Memory B cell (primary cell): ENCODE measurements at places on chromosomes 3 and 15.
A peak's percentile ranks its signal among the peaks of the same experiment; 100 is the strongest.

DNA sequence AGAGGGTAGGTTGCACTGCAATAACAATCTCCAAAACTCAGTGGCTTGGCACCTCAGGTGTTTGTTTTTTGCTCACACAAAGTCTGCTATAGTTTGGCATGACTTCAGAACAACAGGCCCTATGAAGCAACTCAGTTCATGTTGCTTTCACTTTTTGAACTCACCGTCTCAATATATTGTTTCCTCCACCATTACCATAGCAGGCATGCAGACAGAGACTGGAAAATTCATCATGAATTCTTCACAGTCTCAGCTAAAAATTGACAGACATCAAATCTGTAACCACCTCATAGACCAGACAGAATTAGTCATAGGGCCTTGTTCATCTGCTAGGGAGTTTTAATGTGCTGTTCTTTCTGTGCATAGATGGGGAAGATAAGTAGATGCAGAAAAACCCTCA is 161.4 kb upstream of the POU1F1 start:
- DNase-seq: no peak

- DNase-seq: no peak
Observed at GRCh38 chr3:150062492-150062891, 91.8 kb upstream of the PFN2 start.

DNA sequence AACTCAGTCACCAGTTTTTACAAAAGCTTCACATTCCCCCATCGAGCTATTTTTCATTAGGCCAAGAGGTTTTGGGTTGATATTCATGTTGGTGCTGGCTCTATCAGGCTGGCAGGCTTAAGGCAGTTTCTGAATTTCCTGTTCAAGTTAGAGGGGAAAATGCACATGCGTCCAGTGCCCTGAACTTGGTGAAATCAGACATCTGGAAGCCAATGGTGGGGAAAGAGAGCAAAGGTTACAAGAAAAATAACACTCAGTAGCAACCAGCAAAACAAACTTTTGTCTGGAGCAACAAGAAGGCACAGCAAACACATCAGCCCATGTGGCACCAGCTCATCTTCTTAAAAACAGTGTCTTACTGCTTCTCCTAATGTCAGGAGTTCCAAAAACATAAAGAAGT is 155.6 kb upstream of the TSC22D2 start:
- DNase-seq: no peak

GRCh38 chr3:52846432-52846965 is 11.7 kb upstream of the MUSTN1 start:
- DNase-seq: no peak

- no peak for DNase-seq
Observed at GRCh38 chr15:36472672-36473071, 106.8 kb upstream of the CDIN1 start.

GRCh38 chr3:22451501-22451900 is 700.5 kb upstream of the ZNF385D start:
- DNase-seq: no peak

GRCh38 chr15:69606144-69606543 is 153.5 kb downstream of the RPLP1 start:
- DNase-seq: no peak

GRCh38 chr3:99708207-99708745 is 69.9 kb downstream of the COL8A1 start:
- DNase-seq: no peak

- no peak for DNase-seq
Observed at GRCh38 chr15:65085990-65086679, 9.6 kb downstream of the KBTBD13 start.

GRCh38 chr15:86355801-86356200 is 276.1 kb downstream of the AGBL1 start:
- DNase-seq: no peak

DNA sequence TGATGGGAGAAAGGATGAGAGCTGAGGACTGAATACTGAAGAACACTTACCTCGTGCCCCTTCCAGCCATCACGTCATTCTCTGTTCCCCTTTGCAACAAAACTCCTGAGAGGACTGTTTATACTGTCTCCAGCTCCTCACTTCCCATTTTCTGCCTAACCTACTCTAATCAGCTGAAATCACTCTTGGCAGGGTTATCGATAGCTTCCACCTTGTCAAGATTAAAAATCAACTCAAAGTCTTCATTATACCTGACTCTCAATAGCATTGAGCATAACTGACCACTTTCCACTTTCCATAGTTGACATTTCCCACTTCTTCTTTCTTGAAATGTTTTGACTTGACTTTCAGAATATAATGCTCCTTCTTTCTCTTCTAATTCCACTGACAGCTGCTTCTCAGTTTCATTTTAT is 4.3 kb downstream of the BTBD1 start:
- no peak for DNase-seq

- no peak for DNase-seq
Observed at GRCh38 chr3:134836921-134837320, 41.9 kb downstream of the EPHB1 start.

GRCh38 chr3:9727041-9727595 is 4.4 kb upstream of the BRPF1 start:
- peak; percentile 52 for DNase-seq

- DNase-seq: no peak
Observed at GRCh38 chr3:175620532-175620931, 761.4 kb downstream of the NAALADL2 start.

- DNase-seq: no peak
Observed at GRCh38 chr3:51681453-51681852, 10.4 kb downstream of the TEX264 start.

DNA sequence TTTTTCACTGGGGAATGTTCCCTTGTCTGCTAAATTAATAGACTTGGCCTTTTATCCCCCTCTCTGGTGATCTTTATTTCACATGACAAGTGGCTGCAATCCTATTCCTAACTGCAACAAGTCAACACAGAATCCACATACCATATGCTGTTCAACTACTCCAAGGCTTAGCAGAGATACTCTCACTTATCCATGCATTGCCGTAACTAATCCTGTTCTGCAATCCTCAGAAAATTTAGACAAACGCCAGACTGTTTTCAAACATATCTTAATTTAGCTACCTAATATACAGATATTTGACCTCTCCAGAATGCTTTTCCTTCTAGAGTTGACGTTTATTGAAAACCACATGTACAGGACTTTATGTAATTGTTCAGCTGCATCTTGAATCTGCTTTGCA is 37.9 kb downstream of the EID1 start:
- no peak for DNase-seq

GRCh38 chr3:69716119-69716518 is 23.1 kb upstream of the MITF start:
- DNase-seq: no peak

GRCh38 chr3:139686206-139686605 is 8.4 kb upstream of the NMNAT3 start:
- no peak for DNase-seq
